CD4-positive, alpha-beta T cell treated with Interleukin-12 subunit alpha and Interleukin-12 subunit beta, for 1 hour (primary cell): ENCODE measurements at places on chromosomes 5 and 9.

GRCh38 chr9:96486386-96487028 lies 36.5 kb downstream of the HABP4 start:
- DNase-seq = no peak

DNA sequence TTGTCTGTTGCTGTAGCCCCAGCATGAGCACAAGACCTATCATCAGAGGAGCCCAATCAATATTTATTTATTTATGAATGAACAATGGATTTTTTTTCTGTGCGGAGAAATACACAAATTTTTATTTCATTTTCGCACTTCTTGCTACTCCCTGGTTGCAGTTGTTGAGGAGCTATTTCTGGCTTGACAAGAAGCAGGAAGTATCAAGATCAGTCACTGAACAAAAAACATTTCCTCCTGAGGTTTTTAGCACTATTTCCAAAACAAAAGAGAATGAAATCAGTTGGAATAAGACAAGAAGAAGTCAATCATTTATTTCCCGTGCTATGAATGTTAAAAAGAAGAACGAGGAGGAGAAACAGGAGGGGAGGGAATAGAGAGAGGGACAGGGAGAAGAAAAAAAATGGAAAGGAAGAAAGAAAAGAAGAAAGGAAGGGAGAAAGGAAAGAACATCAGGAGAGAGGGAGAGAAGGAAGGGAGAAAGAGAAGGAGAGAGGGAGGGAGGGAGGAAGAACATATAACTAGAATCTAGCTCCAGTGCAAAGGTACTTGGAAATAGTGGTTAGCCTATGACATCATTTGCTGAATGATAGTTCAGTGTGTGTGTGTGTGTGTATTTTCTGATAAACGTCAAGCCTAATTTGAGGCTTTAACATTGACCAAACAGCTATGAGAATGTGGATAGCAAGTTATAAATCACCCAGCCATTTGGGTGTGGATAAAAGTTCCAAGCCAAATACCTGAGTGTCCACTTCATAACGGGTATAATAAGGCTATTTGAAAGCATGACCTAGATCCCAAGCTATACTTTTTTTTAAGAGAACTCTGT lies 586.0 kb downstream of the EBF1 start:
- DNase-seq = no peak

DNA sequence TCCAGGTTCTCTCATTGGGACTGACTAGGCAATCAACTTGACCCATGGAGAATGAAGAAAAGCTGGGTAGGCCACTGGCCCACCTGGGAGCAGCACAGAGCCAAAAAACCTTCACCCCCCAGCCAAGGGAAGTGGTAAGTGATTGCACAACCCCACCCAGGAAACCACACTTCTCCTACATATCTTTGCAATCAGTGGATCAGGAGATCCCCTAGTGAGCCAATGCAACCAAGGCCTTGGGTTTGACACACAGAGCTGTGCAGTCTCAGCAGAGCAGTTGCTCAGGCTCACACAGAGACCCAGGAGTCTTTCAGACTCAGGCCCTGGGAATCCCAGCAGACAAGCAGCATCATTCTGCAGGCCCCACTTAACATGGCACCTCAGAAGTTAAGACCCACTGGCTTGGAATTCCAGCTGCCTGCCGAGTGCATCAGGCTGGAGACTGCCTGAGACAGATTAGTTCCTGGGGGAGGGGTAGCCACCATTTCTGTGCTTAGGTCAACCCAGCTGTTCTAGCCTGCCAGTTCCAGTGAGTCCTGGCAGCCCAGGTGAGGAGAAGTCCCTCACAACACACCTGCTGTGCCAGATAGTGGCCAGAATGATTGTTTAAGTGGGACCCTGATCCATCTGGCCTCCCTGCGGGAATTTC lies 136.4 kb downstream of the SAXO1 start:
- no peak for DNase-seq

DNA sequence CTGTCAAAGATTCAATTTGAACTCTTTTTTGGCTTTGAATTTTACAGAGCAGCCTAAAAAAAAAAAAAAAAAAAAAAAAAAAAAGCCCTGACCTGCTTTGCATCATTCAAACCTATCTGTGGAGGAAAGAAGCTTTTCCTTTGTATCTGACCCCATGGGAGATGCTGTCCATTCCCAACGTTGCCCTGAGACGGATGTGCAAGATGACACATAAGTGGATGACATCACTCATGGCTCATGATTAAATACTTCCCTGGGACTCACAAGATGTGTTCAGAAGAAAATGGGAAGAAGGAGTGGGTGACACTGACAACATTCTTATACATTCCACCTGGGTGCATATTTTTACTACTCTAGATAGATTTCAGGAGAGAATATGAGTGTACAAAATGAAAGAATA lies 245.7 kb upstream of the ELAVL2 start:
- DNase-seq = no peak

- DNase-seq = no peak
These were observed 46.5 kb downstream of the TARS1 start for GRCh38 chr5:33487236-33487635.

DNA sequence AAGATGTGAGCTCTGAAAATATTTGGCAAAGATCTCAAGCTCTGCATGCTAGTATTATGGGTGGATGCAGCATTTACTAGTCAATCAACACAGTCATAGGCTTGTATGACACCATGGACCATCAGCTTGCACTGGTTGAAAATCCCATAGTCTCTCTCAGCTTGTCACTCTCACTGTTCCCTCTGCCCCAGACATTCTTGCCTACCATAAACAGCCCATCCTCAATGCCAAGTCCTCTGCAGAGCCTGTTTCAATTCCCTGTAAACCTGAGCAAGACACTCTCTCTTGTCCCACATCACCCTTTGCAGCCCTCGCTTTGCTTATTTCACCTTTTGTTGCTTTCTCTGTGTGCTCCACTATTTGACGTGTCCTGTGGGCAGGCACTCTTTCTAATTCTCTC lies 264.6 kb downstream of the ICE1 start:
- no peak for DNase-seq

GRCh38 chr5:10985721-10986110 lies 224.7 kb upstream of the DAP start:
- no peak for DNase-seq

DNA sequence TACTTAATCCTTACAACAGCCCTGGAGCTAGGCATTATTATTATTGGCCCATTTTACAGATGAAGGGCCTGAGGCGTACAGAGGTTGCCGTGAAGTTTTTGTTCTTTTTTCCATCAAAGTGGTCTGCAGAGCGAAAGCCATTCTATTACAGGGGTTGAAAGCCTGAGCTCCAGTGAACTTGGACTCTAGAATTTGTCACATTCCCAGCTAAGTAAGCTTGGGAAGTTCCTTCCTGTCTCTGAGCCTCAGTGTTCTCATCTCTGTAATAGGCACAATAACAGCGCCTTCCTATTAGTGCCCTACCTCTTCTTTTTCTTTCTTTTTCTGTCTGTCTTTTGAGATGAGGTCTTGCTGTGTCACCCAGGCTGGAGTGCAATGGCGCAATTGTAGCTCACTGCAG lies 44.2 kb upstream of the NKX2-5 start:
- no peak for DNase-seq

GRCh38 chr9:104934691-104935500 lies 6.9 kb upstream of the ABCA1 start:
- no peak for DNase-seq

DNA sequence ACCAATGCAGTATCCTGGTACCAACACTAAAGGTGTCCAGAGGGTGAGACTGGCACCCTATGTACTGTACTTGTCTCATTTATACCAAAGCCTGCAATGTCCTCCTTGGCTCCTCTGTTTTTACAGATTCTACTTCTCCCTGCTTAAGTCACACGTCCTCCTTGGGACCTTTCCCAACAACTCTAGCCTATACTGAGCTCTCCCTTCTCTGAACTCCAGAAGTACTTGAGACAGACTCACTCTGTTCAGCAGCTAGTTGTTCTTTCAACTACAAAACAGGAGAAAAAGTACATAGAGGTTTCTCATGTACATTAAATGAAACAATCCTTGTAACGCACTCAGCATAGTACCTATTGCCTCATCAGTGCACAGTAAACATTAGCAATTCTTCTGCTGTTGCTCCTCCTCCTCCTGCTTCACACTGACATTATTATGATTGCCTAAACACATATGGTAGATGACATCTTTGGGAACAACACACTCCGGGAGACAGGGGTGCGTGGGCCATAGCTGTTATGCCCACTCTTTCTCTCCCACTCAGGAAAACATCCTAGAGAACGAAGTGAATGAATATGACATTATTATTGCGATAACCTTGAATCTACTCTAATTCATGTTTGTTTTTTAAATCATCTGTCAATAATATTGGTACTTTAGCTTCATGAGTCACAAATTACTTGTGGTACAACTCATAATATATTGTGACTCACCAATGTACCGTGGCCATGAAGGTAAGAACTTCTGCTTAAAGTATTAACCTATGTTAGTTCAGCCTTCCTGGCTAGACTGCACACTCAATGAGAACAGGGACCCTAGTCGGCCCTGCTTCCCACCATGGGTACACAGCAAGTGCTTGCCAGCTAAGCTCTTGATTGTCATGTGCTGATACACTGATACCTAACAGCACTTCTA lies 180.3 kb upstream of the ADRA1B start:
- no peak for DNase-seq

GRCh38 chr5:78416677-78417425 lies 56.4 kb downstream of the SCAMP1 start:
- no peak for DNase-seq
